NCI-H2029 (cell line): ENCODE measurements at places on chromosomes 4 and X.

DNA sequence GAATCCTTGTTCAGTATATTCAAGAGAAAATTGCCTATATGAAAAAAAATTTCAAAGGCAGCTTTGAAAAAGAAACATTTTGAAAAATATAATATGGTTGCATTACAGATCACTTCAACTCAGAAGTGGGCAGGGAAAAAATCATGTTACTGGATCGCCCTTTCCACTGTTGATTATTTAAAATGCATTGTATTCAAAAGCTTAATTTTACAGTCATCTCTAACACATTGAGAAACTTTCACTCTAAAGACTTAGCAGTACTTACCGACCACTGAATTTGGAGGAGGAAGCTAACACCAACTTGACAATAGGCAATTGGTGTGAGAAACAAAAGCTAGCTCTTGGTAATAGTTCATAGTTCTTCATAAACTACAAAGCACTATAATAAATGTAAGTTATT, 101.9 kb downstream of the CEP135 start:
- DNase-seq, result no peak

- no peak for DNase-seq
Observed at GRCh38 chr4:93437991-93438390, 390.6 kb upstream of the ATOH1 start.

GRCh38 chr4:153089742-153090141, 114.5 kb upstream of the TRIM2 start:
- DNase-seq, result no peak

GRCh38 chr4:7354927-7355326, 79.8 kb downstream of the PSAPL1 start:
- DNase-seq, result no peak

- DNase-seq, result no peak
Observed at GRCh38 chr4:123980736-123981300, 584.2 kb downstream of the SPRY1 start.
